Panc1 (cell line): ENCODE measurements at places on chromosomes 12 and 14.

DNA sequence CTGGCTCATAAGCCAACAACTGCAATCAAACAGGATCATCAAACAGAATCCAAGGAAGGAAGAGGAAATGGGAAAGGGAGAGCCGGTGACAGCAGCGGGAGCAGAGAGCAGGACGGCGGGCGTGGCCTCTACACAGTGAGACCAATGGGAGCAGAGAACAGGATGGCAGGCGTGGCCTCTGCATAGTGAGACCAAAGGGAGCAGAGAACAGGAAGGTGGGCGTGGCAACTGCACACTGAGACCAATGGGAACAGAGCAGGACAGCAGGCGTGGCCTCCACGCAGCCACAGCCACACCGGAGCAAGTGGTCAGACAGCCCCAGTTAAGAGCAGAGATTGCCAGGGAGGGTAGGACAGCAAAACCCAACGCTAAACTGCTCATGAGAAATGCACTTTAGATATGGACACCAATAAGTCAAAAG lies 16.4 kb downstream of the LRCOL1 start:
- peak; percentile 63 for DNase-seq

GRCh38 chr12:94753036-94753679 lies 102.8 kb upstream of the TMCC3 start:
- no peak for DNase-seq

GRCh38 chr12:103431387-103431786 lies 64.4 kb downstream of the C12orf42 start:
- no peak for DNase-seq

GRCh38 chr12:120662879-120663278 lies 22.5 kb downstream of the CABP1 start:
- DNase-seq: no peak

GRCh38 chr12:93306636-93307035 lies 71.1 kb upstream of the NUDT4 start:
- DNase-seq: no peak

- DNase-seq: no peak
These were observed 733 bp upstream of the P3H3 start for GRCh38 chr12:6827437-6827911.

DNA sequence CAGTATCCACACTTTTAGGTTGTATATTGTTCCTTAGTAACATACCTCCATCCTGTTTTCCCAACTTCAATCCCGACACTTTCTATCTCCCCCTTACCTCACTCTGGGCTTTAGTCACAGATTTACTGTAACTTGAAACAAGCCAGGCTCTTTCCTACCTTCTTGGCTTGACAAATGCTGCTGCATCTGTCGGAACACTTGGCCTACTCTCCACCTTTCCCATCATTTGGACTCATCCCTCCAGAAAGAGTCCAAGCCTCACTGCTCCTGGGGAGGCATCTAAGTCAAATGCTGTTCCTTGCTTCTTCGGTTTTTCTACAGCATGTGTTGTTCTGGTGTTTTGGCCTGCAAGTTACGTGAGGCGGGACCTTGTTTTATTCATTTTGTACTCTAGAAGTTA lies 142.4 kb downstream of the DACT1 start:
- no peak for DNase-seq
